ENCODE measurements at places on chromosomes 16 and 17.

DNA sequence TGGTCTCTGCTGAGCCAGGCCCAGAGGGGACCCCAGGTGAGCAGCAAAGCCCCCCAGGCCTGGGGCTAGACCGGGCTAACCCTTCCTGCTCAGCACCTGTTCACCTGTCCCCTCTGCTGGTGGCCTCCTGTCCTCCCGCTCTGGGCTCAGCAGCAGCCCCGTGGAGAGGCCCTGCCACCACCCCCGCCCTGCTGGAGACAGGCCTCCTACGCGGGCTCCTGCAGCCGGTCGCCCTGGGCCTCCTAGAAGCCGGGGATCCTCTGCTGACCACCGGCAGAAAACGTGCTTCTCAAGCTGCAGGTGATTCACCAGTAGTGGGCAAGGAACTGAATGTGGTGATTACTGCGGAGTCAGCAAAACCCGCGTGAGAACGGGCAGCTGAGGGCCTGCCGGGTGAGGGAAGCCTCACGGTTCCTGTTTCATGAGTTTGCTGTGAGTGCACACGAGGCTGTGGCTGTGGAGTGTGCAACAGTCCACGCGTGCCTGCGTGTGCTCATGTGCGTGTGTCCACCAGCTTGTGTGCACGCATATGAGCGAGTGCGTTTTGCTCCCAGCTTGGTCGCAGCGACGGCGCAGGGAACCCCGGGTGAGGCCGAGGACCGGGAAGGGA lies 792 bp downstream of the SECTM1 start:
- peak; percentile 60 for DNase-seq

- no peak for DNase-seq
Observed at GRCh38 chr17:14098246-14098645, 28.9 kb downstream of the COX10 start.

- peak; percentile 42 for DNase-seq
Observed at GRCh38 chr17:74768069-74768762, 7.9 kb downstream of the NAT9 start.

- no peak for DNase-seq
Observed at GRCh38 chr17:57533684-57534305, 211.3 kb downstream of the CCDC182 start.

- peak; percentile 40 for DNase-seq
Observed at GRCh38 chr16:275041-275641, 603 bp downstream of the RGS11 start.
